ENCODE measurements at places on chromosomes 2 and 18. TPM values are rescaled to one million over a fixed set of nuclear protein-coding genes. Genes with fewer than 3 reads are reported as not detected.

- DNase-seq, result no peak
- H3K27me3 ChIP-seq, result no peaks in the 10 kb centered on the region
- no peaks in the 10 kb centered on the region for H3K36me3 ChIP-seq
- H3K27ac ChIP-seq, result no peak overlapping the region
Observed at GRCh38 chr2:100053087-100053885, 89.1 kb downstream of the AFF3 start.

- H3K27me3 ChIP-seq, result no peaks in the 10 kb centered on the region
- no peak overlapping the region for H3K27ac ChIP-seq
- DNase-seq, result peak; percentile 39
- H3K4me3 ChIP-seq, result no peak overlapping the region
Observed at GRCh38 chr2:69567157-69567908, 76.2 kb downstream of the AAK1 start.

The CD207 gene
- not detected for total RNA-seq

The LRRC30 gene
- total RNA-seq, result not detected

The TWIST2 gene
- total RNA-seq, result 2.5 TPM

GRCh38 chr2:68569604-68570003 is 73.8 kb upstream of the PROKR1 start:
- H3K4me1 ChIP-seq, result no peaks in the 10 kb centered on the region
- no peaks in the 10 kb centered on the region for H3K36me3 ChIP-seq
- H3K27ac ChIP-seq, result no peak overlapping the region
- peak; percentile 54 for DNase-seq
- no peak overlapping the region for H3K4me3 ChIP-seq

The SLC25A12 gene
- total RNA-seq, result 19.7 TPM

The LANCL1 gene
- 38.3 TPM for total RNA-seq

DNA sequence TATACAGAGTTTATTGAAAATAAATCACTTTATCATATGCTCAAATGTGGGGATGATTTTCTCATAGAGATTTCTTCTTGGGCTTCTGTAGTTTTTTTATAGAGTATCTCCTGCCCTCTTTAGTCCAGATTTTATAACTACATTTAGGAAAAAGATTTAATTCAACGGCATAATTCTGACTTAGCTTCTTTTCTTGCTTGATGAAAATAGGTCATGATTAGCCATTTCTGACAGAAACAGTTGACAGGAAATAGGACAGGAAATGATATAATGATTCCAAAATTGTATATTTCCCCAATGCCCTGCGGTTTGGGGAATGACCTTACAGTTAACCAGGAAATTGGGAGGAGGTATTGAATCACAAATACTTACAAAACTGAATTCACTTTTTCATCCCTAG is 1531.9 kb upstream of the ACVR2A start:
- H3K27ac ChIP-seq, result no peak overlapping the region
- no peak overlapping the region for H3K4me3 ChIP-seq
- DNase-seq, result peak; percentile 6
- H3K36me3 ChIP-seq, result no peaks in the 10 kb centered on the region
- H3K27me3 ChIP-seq, result no peaks in the 10 kb centered on the region
- H3K4me1 ChIP-seq, result peaks cover 2% of the 10 kb centered on the region

DNA sequence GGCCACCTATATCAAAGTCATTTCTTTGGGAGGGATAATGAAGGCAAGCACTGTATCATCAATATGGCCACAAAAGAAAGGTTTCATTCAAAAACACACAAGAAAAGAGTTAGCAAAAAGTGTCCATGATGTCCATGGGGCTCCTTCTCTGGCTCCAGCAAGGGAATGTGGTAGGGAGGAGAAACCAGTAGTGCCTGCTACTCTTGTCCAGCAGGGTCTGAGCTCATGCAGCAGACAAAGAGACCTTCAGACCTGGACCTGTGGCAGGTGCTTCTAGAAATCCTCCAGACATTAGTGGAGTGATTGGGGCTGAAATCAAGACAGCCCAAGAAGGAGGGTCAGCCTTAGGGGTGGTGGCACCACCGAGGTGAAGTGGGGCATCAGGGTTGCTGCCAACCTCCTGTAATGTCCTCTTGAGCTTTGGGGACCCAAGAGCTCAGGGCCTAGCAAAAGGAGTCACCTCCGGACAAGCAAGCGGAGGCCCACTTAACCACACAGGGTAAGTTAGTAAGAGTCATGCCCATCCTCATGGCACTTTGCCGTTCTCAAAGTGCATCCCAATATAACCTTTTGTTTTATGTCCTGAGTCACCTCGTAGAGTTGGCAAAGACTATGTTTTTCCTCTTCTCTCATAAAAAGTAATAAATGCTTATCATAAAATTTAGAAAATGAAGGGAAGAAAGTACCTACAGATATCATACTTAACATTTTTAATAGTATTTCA is 112.6 kb upstream of the YPEL5 start:
- no peaks in the 10 kb centered on the region for H3K36me3 ChIP-seq
- no peak overlapping the region for H3K27ac ChIP-seq
- H3K4me1 ChIP-seq, result no peaks in the 10 kb centered on the region
- no peak overlapping the region for H3K4me3 ChIP-seq

The GRB14 gene
- 8.6 TPM for total RNA-seq

The EN1 gene
- total RNA-seq, result not detected

The NAT8 gene
- not detected for total RNA-seq

DNA sequence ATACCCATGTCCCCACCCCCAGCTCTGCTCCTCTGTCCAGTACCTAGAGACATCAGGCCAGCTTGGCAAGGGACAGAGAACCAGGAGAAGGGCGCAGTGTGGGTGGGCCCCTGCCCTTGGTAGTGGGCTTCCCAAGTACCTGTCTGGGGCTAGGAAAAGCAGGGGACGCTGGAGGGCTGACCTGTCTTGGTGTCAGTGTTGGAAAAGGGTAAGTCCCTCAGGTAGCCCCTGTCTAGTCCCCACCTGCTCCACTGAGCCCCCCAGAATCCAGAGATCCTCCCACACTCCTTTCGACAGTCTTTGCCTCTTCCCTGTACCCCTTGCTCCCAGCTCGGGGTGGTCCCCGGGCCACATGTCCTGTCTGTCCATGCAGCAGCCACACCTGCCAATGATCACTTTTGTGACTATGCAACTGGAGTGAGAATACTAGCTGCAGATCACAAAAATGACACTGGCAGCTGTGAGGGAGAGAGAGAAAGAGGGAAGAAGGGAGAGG is 14.6 kb downstream of the DNAJB2 start:
- peaks cover 19% of the 10 kb centered on the region for H3K4me1 ChIP-seq
- H3K27me3 ChIP-seq, result no peaks in the 10 kb centered on the region
- H3K4me3 ChIP-seq, result no peak overlapping the region
- DNase-seq, result no peak

The HNMT gene
- 15.3 TPM for total RNA-seq

- H3K4me3 ChIP-seq, result no peak overlapping the region
- no peak for DNase-seq
- H3K27me3 ChIP-seq, result no peaks in the 10 kb centered on the region
- no peaks in the 10 kb centered on the region for H3K36me3 ChIP-seq
- no peak overlapping the region for H3K27ac ChIP-seq
- H3K4me1 ChIP-seq, result no peaks in the 10 kb centered on the region
Observed at GRCh38 chr2:88489181-88489580, 36.7 kb upstream of the FOXI3 start.

- H3K4me1 ChIP-seq, result peaks cover 21% of the 10 kb centered on the region
- no peaks in the 10 kb centered on the region for H3K36me3 ChIP-seq
- H3K27ac ChIP-seq, result no peak overlapping the region
- H3K4me3 ChIP-seq, result no peak overlapping the region
- no peaks in the 10 kb centered on the region for H3K27me3 ChIP-seq
Observed at GRCh38 chr2:23649303-23649702, 264.3 kb downstream of the KLHL29 start.

The TRIM54 gene
- not detected for total RNA-seq

DNA sequence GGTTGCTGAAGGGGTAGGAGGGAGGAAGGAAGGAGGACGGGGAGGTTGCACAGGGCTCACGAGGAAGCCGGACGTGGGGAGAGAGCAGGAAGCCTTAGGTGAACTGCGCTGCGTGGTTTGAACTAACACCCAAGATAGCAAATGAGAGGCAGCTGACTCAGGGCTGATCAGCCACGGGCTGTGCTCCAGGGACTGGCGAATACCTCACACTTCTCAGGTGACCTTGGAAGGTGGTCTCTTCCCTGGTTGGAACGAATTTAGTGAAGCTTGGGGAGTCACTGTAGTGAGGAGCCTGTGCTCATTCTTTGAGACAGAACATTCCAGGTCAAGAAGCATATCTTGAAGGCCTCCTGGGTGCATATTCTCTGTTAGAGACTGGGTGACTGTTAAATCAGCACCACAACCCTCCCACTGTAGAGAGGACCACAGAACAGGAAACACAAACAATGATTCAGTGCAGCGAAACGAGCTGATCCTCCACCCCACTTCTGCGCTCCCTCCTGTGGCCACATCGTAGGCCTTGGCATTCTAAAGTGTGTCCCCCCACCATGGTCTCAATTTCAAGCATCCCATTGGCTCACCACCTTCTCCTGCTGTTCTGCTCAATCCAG is 33.8 kb downstream of the TOGARAM2 start:
- H3K36me3 ChIP-seq, result no peaks in the 10 kb centered on the region
- H3K4me1 ChIP-seq, result peaks cover 44% of the 10 kb centered on the region
- no peaks in the 10 kb centered on the region for H3K27me3 ChIP-seq
- H3K27ac ChIP-seq, result peak overlapping the region; percentile 32

The SCG2 gene
- total RNA-seq, result 5.6 TPM

- no peak for DNase-seq
- H3K27me3 ChIP-seq, result no peaks in the 10 kb centered on the region
- H3K27ac ChIP-seq, result no peak overlapping the region
- no peaks in the 10 kb centered on the region for H3K4me1 ChIP-seq
- H3K4me3 ChIP-seq, result no peak overlapping the region
Observed at GRCh38 chr2:216328347-216328746, 43.9 kb downstream of the MARCHF4 start.

- H3K27ac ChIP-seq, result peak overlapping the region; percentile 89
- H3K36me3 ChIP-seq, result no peaks in the 10 kb centered on the region
- DNase-seq, result peak; percentile 100
- no peaks in the 10 kb centered on the region for H3K27me3 ChIP-seq
- peak overlapping the region; percentile 90 for H3K4me3 ChIP-seq
- peaks cover 35% of the 10 kb centered on the region for H3K4me1 ChIP-seq
Observed at GRCh38 chr2:33134086-33134771, 187.5 kb downstream of the LTBP1 start.

The SEPTIN10 gene
- total RNA-seq, result 90.8 TPM

DNA sequence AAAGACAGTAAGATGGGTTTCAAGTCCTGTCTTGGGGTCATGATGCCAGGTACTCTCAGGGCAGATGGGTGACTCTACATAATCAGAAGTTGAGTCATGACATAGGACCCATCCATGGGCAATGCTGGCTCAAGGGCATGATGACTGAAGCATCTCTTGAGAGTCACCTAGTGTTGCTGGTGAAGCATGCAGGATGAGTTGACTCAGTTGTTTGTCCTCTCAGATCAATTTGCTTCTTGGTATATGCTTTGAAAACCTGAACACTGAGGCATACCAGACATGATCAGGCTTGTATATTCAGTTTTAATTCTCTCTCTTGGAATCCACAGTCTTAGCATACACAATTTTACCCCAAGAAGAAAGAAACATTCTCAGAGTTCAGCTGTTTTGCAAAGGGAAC is 658.9 kb upstream of the NXPH2 start:
- no peak overlapping the region for H3K27ac ChIP-seq
- no peak overlapping the region for H3K4me3 ChIP-seq
- no peaks in the 10 kb centered on the region for H3K36me3 ChIP-seq
- DNase-seq, result no peak
- H3K4me1 ChIP-seq, result no peaks in the 10 kb centered on the region

DNA sequence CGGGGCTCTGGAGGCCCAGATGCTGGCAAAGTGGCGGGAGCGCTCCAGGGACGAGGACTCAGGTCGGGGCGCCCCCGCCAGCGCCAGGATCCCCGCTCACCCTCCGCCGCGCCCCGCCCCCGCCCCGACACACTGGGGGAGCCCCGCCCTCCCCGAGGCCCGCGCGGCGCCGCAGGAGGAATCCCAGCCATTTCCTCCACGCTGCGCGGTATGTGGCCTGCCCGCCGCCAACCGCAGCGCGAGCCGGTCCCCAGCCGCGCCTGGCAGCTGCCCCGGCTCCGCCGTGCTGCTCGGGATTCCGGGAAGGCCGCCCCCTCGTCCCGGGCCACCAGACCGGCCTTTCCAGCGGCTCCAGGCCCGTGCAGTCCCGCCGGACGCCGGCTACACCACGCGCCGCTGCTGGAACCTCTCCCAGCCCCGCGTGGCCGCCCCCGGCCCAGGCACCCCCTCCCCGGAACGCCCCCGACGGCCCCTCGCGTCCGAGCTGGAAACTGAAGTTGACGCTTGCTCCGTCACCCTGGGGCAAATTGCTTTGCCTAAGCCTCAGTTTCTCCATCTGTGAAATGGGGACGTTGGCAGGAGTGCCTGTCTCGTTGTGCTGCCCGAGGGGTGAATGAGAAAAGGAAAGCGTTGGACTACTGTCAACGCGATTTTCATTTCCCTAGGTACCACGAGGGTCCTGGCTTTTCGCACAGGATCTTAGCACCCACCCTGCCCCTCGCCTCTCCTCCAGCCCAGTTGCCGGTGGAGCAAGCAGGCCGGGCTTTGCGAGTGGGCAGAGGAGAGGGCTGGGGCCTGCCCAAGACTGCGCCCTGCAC is 53.6 kb downstream of the PKDCC start:
- no peaks in the 10 kb centered on the region for H3K36me3 ChIP-seq
- H3K27me3 ChIP-seq, result no peaks in the 10 kb centered on the region
- peak overlapping the region; percentile 15 for H3K4me3 ChIP-seq
- peaks cover 13% of the 10 kb centered on the region for H3K4me1 ChIP-seq
- DNase-seq, result peak; percentile 78

- no peaks in the 10 kb centered on the region for H3K36me3 ChIP-seq
- no peak overlapping the region for H3K4me3 ChIP-seq
- no peak for DNase-seq
- no peaks in the 10 kb centered on the region for H3K27me3 ChIP-seq
- no peaks in the 10 kb centered on the region for H3K4me1 ChIP-seq
Observed at GRCh38 chr2:240601061-240601830, 14.7 kb downstream of the CAPN10 start.

GRCh38 chr2:28751956-28752630 is 463 bp downstream of the PPP1CB start:
- H3K36me3 ChIP-seq, result no peaks in the 10 kb centered on the region
- H3K27ac ChIP-seq, result peak overlapping the region; percentile 97
- no peak for DNase-seq
- peaks cover 35% of the 10 kb centered on the region for H3K4me1 ChIP-seq
- H3K27me3 ChIP-seq, result no peaks in the 10 kb centered on the region
- H3K4me3 ChIP-seq, result peak overlapping the region; percentile 97

- H3K4me1 ChIP-seq, result peaks cover 5% of the 10 kb centered on the region
- H3K4me3 ChIP-seq, result no peak overlapping the region
- peak; percentile 90 for DNase-seq
- no peaks in the 10 kb centered on the region for H3K36me3 ChIP-seq
- H3K27me3 ChIP-seq, result peaks cover 4% of the 10 kb centered on the region
- peak overlapping the region; percentile 12 for H3K27ac ChIP-seq
Observed at GRCh38 chr2:171595896-171596295, 73.6 kb downstream of the CYBRD1 start.

The CTIF gene
- total RNA-seq, result 93.6 TPM

DNA sequence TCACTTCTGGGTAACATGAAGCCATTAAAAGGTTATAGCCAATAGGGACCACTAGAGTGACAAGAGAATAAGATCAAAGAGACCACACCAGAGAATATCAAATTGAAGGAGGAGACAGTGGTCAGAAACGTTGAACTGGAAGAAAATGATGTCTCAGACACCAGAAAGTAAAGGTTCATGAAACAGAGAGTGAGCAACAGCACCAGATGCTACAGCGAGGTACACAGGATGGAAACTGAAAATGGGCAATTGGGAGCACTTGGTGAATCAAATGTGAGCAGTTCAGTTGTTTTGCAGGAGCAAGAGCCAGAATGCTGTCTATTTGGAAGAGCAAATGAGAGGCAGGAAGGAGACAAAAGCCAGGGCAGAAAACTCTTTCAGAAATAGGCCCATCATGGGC is 162.6 kb downstream of the SS18 start:
- H3K27me3 ChIP-seq, result no peaks in the 10 kb centered on the region
- H3K27ac ChIP-seq, result no peak overlapping the region
- H3K4me3 ChIP-seq, result no peak overlapping the region
- H3K36me3 ChIP-seq, result no peaks in the 10 kb centered on the region
- no peaks in the 10 kb centered on the region for H3K4me1 ChIP-seq

The PRKCE gene
- 11.2 TPM for total RNA-seq

The IL36B gene
- not detected for total RNA-seq

The ENOSF1 gene
- 14.4 TPM for total RNA-seq
